ENCODE measurements at places on chromosomes 2 and 18.

GRCh38 chr18:13576598-13576997 lies 149.8 kb downstream of the FAM210A start:
- no peak for DNase-seq

GRCh38 chr2:64250751-64251423 lies 106.7 kb upstream of the PELI1 start:
- DNase-seq: no peak

DNA sequence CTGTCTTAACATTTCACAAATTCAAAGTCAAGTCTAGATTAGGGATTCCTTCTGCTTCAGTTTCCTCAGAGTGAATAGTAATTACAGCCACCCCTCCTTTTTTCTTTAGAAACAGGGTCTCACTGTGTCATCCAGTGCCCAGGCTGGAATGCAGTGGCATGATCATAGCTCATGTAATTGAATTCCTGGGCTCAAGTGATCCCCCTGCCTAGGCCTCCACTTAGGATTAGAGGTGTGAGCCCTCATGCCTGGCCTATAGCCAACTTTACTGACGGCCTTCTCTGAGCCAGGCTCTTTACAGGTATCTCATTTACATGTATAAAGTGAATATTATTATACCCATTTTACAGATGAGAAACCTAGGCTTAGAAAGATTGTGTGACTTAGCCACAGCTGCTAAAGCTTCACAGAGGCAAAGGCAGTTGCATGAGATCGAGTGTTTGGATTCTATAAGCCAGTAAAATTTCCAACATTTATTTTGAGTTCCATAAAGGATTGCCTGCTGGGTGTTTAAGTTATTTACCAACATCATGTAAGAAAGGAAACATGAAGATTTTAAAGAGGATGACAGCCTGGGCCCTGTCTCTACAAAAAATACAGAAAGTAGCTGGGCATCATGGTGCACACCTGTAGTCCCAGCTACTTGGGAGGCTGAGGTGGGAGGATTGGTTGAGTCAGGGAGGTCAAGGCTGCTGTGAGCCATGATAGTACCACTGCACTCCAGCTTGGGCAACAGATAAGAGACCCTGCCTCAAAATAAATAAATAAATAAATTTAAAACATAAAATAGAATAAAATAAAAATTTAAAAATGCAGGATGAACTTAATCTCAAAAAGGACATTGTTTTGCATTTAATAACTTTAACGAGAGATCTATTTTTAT lies 1.8 kb downstream of the ENOSF1 start:
- DNase-seq: no peak

DNA sequence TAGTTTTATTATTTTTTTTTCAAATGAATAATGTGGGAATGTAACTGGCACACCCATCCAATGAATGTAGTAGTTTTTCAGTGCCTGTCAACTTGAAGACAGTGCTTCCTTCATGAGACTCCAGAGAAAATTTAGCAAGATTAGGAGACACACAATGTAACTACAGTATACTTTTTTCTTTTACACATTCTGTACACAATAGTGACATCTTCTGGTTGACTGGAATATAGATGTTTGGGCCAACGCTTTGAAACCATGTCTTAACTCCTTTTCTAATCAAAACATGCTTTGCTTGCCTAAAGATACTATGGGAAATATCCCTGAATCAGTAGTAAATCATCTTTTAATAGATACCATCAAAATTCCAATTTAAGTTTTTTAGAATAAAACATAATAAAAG lies 229.5 kb upstream of the ZC3H15 start:
- DNase-seq: peak; percentile 67

GRCh38 chr2:165593081-165593480 lies 123.6 kb downstream of the CSRNP3 start:
- no peak for DNase-seq

DNA sequence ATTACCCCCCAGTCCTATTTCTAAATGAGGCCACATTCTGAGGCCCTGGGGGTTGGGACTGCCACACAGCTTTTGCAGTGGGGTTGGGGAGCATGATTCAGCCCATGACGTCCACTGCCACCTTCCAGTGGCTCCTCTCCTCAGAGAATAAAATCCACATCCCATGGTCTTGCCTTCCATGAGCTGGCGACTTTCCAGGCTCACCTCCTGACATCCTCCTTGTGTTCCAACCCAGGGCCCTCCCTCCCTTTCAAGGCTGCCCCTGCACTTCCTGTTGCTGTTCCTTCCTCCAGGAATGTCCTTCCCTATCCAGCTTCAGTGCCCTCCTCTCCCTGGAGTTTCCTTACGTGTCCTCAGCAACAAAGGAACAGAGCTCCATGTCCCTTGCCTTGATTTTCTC lies 187.3 kb upstream of the ID2 start:
- no peak for DNase-seq

DNA sequence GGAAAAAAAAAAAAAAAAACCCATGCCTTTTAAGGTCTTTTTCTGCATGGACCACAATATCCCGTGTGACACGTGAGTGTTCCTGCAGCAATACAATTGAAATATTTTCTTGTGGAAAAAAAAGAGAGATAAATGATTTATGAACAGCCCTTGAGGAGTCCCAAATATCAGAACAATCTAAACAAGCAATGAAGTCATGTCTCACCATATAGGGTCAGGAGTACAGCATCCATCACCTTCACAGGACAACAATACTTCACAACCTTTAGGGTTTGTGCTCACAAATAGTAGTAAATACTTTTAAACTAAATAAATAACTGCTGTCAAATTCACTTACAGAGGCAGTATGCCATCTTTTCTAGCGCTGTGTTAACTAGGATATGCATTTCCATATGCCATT lies 87.9 kb downstream of the ZEB2 start:
- DNase-seq: no peak

DNA sequence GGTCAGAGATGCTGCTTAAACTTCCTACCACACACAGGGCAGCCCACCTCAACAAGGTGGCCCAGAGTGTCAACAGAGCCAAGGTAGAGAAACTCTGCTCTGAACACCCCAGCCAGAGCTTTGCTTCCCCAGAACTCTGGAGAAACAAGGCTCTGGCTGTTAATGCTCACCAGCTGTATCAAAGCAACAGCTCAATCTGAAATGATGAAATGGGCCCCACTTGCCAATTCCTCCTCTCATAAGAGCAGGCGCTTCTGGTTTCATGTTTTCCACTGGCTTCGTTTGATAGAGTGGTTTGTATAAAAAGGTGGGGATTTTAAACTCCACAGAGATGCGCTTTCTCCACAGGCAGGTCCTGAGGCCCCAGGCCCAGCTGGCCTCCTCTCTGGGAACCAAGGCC lies 60.9 kb upstream of the TFCP2L1 start:
- DNase-seq: peak; percentile 27

DNA sequence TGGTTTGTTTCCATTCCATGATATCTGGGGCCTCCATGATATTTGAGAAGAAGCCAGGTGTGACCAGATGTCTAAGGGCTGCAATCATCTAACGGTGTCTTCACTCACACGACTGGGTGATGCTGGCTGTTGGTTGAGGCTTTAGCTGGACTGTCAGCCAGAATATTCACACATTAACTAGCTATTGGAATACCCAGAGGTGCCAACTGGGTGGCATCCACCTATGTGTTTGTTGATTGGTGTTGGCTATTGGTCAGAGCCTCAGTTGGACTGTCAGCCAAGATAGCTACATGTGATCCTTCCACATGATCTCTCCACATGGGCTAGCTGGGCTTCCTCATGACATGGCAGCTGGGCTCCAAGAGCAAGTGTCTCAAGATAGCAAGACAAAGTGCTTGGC lies 117.4 kb downstream of the CDCA7 start:
- DNase-seq: no peak

- no peak for DNase-seq
These were observed 312.7 kb downstream of the TCF4 start for GRCh38 chr18:55275039-55275901.

- DNase-seq: no peak
These were observed 87.7 kb upstream of the FSHR start for GRCh38 chr2:49241991-49242390.

DNA sequence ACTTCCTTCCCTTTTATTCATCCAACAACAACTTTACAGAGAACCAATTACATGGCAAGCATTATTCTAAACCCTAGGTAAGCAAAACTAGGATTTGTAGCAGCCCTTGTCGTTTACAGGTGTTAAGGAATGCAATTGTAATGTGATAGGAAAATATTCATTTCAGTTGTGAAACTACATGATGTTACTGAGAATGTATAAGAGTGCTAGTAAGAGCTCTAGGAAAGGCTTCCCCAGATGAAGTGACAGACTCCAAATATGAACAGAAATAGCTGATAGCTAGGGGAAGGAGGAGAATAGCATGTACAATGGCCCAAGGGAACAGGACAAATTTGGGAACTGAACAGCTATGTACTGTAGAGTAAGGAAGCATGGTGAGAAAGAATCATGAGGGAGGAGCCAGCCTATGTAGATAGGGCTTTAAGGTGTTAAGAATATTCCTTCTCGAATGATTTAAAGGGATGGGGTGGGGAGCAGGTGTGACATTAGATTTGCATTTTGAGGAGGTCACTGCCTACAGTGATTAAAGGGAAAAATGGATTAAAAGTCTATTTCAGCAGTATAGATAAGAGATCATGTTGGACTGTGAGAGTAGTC lies 31.7 kb downstream of the RPE start:
- no peak for DNase-seq

DNA sequence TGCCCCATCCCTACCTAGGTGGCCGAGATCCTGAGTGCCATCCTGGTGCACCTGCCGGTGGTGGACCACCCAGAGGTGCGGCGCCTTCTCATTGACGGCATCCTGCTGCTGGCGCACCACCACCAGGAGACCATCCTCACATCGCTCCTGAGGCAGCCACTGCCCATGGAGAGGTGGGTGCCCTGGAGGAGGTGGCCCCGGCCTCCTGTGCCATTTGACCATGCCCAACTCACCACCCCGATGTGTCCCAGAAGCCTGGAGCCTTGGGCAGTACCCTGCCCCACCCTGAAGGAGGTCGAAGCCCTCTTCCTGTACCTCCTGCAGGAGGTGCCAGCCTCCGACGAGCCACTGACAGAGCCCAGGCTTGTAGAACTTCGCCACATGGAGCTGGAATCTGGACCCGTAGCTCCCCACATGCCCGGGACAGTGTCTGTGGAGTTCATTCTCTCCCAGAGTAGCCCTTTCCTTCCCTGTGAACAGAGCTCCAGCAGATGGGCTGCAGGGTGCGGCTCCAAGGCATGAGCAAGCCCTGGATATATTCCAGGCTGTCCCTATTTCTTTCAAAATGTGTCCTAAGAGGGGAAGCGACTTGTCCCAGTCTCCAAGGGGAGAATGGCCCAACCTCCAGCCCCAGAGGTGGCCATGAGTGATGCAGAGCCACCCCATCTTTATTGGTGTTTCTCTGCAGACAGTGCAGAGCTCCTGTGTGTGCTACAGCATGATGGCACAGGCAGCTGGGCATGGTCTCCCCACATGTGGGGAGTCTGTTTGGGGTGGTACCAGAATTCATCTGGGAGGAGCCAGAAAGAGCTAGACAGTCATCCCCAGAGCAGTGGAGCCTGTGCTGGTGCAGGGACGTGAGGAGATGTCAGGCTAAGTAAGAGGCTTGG lies 34.2 kb downstream of the HJURP start:
- no peak for DNase-seq

- DNase-seq: no peak
These were observed 960.1 kb downstream of the CPS1 start for GRCh38 chr2:211516537-211516936.

DNA sequence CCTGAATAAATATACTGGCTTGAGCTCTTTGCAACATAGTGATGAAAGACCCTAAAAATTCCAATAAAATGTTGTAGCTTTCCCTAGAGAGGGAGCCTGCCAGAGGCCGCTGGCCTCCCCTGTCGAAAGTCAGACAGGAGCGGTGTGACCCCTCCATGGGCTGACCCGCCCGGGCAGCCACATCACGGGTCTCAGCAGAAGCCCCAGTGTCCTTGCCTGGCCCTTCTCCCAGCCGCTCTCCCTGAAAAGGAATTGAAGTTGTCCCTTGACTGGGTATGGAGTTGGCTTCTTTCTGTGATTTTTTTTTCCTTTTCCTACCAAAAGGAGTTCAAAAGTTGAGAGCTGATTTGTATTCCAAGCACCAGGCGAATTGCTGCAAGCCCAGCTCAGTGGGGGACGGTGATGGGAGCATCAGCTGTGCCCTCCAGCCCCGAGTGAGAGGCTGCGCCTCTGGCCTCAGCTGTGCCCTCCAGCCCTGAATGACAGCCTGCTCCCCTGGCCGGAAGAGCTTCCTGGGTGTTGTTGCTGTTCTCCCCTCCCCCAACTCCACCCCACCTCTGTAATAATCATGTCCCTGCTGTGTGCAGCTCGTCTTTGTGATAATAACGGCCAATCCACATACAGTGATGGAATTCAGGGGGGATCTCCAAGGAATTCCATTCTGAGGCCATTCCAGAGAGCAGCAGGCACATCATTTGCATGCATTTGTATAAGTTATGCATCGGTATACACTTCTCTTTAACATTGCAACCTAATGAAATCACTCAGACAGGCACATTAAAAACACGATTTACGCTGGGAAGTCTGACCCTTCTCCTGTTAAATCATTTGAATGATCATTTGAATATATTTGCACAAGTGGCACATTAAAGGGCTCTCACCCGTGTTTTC lies 501.0 kb downstream of the EIPR1 start:
- DNase-seq: no peak

GRCh38 chr2:20506201-20506685 lies 59.4 kb downstream of the RHOB start:
- DNase-seq: no peak

GRCh38 chr2:181780047-181780651 lies 99.8 kb upstream of the NEUROD1 start:
- DNase-seq: peak; percentile 78

DNA sequence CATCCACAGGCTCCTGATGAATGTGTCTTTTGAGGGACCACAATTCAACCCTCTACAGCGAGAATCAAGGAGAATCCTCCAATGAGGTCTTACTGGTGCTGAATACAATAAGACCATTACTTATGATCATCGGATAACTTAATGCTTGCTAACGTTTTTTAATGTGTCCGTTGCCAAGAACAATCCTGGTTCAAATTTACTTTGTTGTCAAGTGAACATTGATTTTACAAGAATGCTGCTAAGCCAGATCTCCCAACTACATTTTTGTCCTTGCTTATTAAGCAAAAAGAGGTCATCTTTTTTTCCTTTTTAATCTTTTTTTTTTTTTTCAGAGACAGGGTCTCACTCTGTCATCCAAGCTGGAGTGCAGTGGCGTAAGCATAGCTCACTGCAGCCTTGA lies 93.7 kb downstream of the THNSL2 start:
- no peak for DNase-seq

DNA sequence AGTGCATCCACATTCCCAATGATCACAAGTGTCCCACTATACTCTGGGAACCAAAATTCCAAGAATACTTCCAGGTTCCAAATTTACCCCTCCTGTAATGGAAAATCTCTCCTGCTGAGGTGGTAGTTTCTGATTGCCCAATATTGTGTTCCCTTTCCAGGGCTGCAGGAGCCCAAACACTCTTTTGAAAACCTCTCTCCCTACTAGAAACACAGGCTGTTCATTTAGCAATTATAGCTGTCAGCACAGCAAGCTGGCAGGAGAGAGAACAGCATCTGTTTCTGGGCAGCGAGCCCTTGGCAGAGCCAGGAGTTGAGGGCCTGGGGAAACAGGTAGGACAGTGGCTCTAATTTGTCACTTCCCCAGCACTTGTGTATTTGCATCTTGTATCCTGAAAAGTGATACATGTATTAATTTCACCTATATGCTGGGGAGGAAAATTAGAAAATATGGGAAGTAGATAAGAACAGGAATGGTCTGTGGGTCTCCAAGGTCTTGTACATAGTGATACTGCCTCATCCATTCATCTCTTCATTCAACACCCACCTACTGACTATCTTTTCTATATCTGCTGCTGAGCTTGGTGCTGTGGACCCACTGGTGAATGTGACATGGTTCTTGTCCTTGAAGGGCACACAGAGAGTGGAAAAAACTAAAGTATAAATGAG lies 16.9 kb upstream of the PAIP2B start:
- peak; percentile 48 for DNase-seq

Data from tongue (tissue), 3 donors.